ENCODE measurements at places on chromosomes 16 and 17.

DNA sequence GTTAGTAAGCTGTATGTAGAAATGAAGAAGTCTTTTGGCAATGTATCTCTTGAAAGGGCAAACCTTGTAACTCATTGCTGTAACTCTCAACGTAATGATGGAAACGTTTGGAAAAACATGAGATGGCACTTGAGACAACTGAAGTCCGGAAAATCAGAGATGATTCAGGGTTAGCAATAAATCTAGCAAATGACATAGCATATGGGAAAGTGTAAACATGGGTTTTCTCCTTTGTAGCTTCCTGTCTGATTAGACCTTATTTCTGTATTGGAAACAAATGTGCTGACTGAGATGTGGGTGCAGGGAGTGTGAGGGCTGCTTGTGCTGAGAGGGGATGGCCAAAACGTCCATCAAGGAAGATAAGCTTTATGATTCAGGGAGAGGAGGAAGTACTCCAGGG, 110.7 kb upstream of the FAM20A start:
- DNase-seq = no peak

DNA sequence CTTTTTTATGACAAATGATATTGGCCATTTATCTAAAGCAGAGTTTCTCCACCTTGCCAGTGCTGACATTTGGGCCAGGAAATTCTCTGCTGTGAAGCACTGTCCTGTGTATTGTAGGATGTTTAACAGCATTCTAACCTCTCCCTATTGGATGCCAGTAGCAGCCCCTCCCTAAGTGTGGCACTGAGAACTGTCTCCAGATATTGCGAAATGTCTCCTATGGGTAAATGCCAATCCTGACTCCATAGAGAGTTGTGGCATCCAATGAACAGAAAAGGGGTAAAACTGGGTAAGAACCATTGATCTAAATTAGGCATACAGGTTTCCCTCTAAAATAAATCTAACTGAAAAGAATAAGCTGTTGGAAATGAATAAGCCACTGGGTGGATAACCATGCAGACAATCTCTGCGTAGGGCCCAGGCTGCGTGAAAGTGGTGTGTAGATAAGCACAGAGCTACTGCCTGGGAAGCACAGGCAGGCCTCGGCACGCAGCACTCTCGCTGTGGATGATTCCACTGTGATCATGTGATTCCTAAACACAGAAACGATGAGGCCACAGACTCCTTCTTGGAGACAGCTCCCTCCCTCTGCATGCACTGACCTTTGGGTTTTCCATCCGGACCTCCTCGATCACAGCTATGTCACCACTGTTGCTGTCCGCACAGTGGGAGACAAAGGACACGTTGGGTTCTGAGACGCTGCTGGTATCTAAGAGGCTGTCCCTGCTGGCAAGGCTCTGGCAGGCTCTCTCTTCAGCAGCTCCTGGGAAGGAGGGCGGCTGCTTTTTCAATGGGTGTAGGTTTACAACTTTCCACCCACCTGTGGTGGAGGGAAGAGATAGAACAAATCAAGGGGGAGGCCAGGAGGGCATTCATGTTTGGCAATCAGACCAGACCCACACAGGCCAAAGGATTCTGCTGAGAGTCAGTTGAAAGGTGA, 44.1 kb downstream of the GTF3C1 start:
- DNase-seq = no peak

DNA sequence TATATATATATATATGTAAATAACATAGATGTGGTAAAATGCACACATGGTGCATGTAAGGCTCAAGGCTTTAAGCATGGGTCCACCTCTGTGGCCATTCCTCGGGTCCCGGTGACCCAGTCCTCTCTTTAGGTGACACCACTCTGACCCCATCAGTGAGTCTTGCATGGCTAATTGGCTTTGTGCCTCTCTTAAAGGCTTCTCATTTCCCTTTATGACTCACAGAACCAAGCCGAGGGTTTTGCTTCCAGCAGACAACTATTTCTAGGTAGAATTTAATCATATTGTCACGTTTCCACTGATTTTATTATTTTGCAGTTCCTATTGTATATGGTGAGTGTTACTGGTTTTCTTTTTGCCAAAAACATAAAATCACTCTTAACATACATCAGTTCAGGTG, 59.7 kb downstream of the PLCG2 start:
- DNase-seq = no peak

DNA sequence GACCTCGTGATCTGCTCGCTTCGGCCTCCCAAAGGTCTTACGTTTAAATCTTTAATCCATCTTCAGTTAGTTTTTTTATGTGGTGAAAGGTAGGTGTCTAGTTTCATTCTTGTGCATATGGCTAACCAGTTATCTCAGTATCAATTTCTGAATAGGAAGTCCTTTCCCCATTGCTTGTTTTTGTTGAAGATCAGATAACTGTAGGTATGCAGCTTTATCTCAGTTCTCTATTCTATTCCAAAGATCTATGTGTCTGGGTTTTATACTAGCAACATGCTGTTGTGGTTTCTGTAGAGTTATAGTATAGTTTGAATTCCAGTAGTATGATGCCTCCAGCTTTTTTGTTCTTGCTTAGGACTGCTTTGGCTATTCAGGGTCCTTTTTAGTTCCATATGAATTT, 65.2 kb downstream of the TNFRSF13B start:
- no peak for DNase-seq

GRCh38 chr16:57609541-57610401, 18.7 kb upstream of the ADGRG1 start:
- peak; percentile 85 for DNase-seq

- DNase-seq = no peak
These were observed 128.0 kb downstream of the IRF8 start for GRCh38 chr16:86026916-86027315.

DNA sequence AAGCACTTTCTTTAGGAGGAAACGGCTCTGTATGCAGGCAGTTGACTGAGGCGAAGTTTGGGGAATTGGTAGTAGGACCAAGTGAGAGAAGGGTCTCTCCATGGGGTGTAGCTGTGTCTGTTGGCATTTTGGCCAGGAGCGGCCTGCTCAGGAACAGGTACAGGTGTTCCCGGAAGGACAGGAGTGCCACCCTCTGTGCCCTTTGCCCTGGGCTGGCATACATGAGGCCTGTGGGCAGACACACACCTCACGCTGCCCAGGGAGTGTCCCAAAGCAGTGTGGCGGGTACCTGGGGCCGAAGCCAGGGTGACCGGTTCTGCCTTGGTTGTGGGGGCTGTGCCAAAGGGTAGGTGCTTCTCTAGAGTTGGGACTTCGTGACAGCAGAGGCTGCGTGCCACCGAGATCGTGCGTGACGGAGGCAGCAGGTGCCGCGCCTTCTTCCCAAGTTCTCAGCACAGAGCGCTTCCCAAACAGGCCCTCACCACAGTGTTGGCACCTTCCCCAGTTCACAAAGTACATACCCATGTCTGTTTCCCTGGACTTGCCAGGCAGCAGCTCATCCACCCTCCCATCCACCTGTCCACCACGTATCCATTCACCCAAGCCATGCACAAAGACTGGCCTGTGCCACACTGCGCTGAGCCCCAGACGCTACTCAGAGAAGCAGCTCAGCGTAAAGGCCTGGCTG, 19.9 kb upstream of the TCF25 start:
- no peak for DNase-seq

- no peak for DNase-seq
These were observed 155.2 kb downstream of the RBFOX3 start for GRCh38 chr17:79455636-79456035.

- no peak for DNase-seq
These were observed 25.3 kb downstream of the BFAR start for GRCh38 chr16:14658063-14658462.

- no peak for DNase-seq
These were observed 584 bp upstream of the STAT5B start for GRCh38 chr17:42276609-42277341.

- no peak for DNase-seq
These were observed 68.3 kb upstream of the ALOX12 start for GRCh38 chr17:6927290-6928126.

DNA sequence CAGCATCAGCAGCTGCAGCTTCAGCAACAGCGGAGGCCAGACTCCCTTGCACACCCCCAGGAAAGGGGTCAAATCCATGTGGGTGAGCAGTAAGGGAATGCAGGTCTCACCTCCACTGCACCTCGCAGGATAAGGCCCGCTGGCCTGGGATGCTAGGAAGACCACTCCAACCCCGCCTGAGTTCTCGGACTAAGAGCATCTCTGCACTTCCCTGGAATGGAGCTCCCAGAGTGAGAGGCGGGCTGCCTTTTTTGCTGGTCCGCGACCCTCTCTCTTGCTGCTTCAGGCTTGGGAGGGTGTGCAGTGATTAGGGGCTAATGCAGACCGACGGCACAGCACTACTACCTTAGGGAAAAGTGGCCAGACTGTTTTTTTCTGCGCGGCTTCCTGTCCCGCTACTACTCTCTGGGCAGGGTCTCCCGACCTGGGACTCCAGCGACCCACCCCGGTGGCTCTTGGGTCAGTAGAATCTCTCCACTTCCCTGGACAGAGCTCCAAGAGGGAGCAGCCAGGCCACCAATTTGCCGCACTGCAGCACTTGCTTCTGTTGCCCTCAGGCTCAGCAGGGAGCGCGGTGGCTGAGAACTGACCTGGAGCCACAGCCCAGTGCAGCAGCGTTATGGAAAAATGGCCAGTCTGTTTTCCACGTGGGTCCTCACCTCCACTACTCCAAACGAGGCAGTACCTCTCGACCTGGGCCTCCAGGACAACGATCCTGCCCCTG, 480.4 kb downstream of the CDH8 start:
- no peak for DNase-seq

- DNase-seq = peak; percentile 14
These were observed 27.9 kb downstream of the GABARAPL2 start for GRCh38 chr16:75593825-75594820.

GRCh38 chr17:18981335-18981641, 23.3 kb downstream of the FAM83G start:
- no peak for DNase-seq

DNA sequence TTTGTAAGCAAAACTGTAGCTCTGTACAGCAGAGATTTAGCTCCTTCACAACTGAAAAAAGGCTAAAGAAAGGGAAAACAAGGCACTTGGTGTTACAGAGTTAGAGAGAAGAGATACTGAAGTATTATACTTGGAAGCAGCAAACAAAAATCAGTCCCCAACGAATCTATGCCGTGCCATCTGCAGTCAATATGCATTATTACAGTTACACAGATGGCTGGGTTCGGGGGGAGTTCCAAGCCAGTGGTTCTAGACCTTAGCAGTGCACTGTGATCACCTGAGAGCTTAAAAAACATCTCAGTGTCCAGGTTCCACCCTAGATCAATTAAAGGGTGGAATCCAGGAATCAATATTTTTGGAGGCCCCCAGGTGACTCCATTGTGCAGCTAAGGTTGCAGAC, 489.9 kb downstream of the SHISA9 start:
- DNase-seq = no peak

DNA sequence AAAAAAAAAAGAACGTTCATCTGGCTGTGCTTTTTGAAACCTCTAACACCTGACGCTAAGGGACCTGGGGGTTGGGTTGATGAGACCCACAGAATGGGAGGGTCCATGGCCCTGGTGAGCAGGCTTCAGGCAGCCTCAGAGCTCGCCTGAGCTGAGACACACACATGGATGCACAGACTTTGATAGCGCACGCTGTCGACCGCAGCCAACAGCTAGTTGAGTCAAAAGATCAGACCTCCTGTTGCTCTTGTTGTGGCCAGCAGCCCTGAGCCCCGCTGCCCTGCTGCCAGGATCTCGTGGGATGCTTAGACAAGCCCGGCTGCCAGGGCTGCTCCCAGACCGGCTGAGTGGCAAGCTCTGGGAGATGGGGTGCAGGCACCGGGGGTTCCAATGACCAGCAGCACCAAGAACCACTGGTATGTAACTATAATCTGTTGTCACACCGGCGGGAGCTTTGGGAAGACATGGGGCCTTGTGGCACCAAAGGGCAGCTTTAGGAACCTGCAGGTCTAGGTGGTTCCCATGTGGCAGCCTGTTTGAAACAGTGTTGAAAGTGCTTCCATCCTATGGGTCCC, 20.0 kb upstream of the MEAK7 start:
- no peak for DNase-seq

DNA sequence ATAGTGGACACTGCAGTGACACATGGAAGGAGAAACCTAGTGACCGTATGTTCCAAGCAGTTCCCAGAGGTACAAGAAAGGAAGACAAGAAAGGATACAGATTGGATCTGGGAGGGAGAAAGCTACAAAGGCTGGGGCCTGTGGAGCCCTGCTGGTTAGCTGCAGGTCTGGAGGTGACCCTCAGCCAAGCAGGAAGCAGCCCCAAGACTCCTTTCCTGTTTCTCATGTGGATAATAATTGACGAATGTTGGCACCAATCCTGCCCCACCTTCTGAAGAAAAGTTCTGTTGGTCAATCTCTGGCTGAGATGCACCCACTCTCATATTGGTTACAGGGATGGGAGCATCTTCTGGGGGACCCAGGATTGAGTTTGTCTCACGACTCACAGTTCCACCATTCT, 99.8 kb downstream of the SHISA6 start:
- no peak for DNase-seq

- DNase-seq = no peak
These were observed 56.4 kb downstream of the MPRIP start for GRCh38 chr17:17098551-17099179.

- no peak for DNase-seq
These were observed 81.2 kb downstream of the WNT3 start for GRCh38 chr17:46737326-46737725.

GRCh38 chr17:17513626-17514025, 17.4 kb upstream of the RASD1 start:
- no peak for DNase-seq

- DNase-seq = no peak
These were observed 715.7 kb upstream of the SOX9 start for GRCh38 chr17:71405101-71405500.

DNA sequence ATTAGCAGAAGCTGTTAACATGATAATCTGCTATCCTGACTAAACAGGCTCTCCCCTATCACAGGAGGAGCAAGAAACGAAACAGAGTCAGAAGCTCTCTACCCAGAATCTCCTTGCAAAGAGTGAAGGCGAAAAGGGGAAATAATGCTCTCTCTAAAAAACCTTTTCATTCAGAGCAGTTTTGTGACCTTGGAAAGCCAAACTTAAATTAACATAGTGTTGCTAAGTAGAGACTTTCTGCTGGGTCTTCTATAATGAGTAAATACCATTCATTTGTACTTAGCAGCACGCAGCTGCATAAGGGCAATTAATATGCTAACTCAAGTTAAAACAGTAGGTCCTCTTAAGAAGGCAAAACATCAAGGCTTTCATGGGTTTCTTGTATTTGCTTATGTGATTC, 101.7 kb upstream of the GPR139 start:
- DNase-seq = no peak

DNA sequence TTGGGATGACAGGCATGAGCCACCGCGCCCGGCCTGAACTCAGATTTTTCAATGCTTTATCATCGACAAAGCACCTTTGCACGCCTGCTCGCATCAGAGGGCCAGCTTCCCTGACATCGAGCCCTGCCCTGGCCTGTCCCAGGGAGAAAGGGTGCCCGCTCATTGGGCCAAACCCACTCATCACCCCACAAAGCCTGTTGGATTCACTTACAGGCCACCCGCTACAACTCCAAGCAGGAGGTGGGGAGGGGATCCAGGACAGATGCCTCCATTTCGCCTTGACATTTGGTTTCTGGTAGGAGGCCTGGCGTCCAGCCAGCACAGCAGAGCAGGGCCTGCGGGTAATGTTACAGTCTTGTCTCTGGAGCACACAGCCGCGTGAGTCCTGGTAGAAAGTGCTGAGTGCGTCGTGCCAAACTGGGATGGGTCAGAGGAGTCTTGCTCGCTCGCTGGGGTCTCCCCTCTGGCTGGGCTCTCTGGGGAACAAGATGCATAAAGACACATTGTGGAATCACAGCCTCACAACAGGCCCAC, 19.8 kb downstream of the SMTNL2 start:
- DNase-seq = no peak
